ENCODE measurements at places on chromosomes 7 and 10.

DNA sequence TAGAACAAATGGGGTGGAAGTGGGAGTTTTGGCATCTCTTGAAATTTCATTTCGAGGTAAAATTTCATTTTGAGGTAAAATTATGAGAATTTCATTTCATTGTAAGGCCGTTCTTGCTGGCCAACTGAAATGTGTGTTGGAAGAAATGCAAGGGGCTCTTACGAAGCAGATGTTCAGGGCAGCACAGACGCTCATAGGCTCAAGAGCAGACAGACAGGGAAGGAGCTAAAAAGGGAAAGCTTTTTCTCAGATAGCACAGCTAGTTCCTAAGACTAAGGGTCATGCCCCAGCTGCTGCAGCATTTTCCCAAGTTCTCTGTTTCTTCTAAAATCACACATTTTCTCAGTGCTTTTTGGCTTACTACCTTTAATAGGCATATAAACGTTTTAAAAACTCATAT lies 65.1 kb upstream of the SFMBT2 start:
- DNase-seq, result no peak

- DNase-seq, result no peak
Observed at GRCh38 chr7:18290223-18290622, 205.3 kb upstream of the HDAC9 start.

- no peak for DNase-seq
Observed at GRCh38 chr7:96097835-96098234, 224.1 kb downstream of the SLC25A13 start.

- DNase-seq, result peak; percentile 25
Observed at GRCh38 chr7:157394246-157395191, 57.7 kb downstream of the DNAJB6 start.

- no peak for DNase-seq
Observed at GRCh38 chr7:158049271-158049670, 538.4 kb downstream of the PTPRN2 start.

DNA sequence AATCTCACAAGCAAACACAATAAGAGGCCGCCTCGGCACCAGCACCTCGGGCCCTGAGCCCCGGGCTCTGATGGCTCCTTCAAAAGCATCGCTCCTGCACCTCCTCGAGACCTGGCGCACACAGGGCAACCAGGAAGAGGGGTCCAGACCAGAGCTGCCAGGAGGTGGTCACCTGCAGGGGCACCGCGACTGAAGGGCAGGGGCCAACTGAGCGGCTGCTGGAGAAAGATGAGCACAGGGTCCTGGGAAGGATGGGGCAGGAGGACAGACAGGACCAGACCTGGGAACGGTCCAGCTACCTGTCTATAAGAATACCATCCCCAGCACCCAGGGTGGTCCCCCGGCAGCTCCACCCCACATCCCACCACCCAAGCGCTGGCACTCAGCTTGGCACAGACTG lies 20.8 kb downstream of the MAD1L1 start:
- no peak for DNase-seq

- no peak for DNase-seq
Observed at GRCh38 chr10:117450940-117451339, 75.7 kb upstream of the PDZD8 start.

DNA sequence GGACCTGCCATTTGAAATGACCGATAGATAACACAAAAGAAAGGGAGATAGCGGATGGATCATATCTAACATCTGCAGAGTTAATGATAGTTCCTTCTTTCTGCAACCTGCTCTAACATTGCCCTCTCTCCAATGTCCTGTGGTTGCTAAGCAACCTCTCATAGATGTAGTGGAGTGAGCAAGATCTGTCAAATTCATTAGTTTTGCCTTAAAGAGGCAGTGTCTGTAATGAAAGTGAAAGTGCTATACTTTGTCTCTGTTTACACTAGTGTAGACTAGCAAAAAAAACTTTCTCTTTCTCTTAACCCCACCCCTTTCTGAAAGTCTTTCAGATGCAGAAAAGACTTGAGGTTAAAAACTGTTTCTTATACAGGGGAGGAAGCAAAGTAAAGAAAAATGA lies 1196.9 kb downstream of the SORCS3 start:
- DNase-seq, result peak; percentile 1

GRCh38 chr7:142890874-142891485 lies 5.4 kb upstream of the TRPV6 start:
- DNase-seq, result no peak

GRCh38 chr7:14377646-14378266 lies 388.3 kb upstream of the ETV1 start:
- no peak for DNase-seq

DNA sequence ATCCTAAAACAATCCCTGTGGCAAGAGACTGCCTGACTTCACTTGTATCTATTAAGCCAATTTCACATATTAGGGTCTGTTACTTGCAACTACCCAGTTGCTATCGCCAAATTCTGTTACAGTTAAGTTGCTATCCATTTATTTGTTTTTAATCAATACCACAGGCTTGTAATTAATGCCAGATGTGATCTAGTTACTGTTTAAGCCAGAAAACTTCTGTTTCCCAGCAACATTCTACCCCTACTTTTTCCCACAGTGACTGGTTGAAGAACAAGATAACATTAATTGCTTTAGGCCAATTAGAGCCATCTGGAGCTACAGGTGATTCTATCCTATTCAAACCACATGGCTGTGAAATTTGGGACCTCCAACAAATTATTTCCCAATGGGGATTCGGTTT lies 131.3 kb downstream of the ALOX5 start:
- DNase-seq, result no peak

- DNase-seq, result peak; percentile 32
Observed at GRCh38 chr7:106864298-106865081, 592 bp upstream of the PIK3CG start.

DNA sequence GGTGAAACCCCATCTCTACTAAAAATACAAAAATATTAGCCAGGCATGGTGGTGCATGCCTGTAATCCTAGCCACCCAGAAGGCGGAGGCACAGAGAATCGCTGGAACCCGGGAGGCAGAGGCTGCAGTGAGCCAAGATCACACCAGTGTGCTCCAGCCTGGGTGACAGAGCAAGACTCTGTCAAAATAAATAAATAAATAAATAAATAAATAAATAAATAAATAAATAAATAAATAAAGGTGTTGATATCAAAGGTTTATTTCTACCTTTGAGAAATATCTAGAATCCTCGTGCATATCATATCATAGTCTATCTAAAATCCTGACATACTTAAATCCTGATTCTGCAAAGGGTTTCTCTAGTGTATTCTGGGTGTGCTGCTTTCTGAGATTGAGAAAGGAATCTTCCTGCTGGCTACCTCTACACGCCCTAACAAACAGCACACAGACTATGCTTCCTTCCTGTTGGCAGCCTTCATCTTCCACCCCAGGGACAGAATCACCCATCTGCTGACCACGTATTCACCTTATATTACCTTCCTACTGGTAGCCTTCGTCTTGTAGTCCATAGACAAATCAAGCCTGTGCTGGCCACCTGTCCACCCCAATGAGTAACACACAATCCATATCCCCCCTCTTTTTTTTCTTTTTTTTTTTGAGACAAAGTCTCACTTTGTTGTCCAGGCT lies 8.7 kb downstream of the ABLIM1 start:
- peak; percentile 32 for DNase-seq

GRCh38 chr7:55063633-55064032 lies 44.8 kb downstream of the EGFR start:
- DNase-seq, result peak; percentile 44

GRCh38 chr10:92121686-92122492 lies 169.0 kb downstream of the CPEB3 start:
- DNase-seq, result no peak

DNA sequence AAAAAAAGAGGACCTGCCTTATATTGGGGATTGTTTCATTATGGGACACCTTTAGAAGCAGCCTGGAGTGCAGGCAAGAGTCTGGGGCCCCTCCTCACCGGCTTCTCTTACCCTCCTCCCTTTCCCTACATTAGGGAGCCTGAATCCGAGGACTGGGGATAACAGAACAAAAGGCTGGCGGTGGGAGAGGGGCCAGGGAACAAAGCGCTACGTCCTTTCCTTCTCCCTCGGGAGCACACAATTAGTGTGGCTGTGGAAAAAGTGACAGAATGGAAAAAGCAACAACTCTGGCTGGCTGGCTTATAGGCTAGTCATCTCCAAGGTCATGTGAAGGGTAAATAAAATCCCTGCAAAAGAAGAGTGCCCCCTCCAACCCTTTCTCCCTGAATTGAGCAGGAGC lies 74.7 kb downstream of the LSM5 start:
- no peak for DNase-seq

- no peak for DNase-seq
Observed at GRCh38 chr7:15925608-15926007, 239.1 kb upstream of the MEOX2 start.

DNA sequence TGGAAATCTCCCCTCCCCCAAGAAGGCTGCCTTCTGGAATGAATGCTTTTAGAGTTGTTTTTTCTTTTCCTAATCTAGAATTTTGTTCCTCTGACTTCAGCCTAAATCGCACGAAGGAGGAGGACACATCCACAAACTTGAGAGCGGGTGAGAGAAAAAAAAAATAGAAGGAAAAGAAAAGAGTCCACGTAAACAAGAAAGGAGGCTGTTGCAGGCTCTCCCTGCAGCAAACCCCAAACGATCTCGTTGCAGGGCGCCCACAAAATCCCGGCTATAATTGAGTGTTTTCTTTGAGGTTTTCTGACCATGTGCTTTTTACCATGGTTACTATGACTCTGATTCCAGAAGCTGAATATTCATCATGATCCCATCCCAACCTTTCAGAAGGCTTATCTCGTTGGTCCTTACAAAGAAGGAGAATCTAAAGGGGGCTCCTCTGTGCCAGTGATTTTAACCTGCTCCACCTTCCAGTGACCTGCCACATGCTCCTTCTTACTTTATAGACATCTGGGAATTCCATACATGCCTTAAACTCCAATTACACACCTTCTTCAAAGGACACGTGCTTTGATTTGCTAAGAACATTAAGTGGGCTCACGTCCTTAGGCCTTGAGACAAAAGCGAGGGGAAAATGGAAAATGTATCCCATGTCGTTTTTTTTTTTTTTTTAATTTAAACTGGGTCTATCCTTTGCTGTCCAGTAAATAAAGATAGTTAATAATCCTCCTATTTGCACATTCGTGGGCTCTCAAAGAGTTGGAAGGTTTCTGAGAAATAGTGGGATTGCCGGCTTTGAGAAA lies 5.8 kb downstream of the TWIST1 start:
- no peak for DNase-seq

DNA sequence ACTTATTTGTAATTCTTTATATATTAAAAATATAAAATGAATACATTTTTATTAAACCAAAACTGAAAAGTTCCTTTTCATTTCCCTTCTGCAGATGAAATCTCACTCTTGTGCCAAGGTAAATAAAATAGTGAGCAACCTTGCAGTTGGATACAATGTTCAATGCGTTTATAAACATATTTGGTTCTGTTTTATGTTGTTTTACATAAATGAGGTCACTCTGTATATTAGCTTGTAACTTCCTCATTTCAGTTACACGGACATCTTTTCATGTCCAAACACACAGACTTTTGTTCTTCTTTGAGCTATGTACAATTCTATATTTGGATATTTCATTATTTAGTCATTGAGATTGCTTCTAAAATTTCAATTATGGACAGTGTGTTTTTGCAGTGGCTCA lies 107.7 kb downstream of the BBS9 start:
- DNase-seq, result no peak

- DNase-seq, result no peak
Observed at GRCh38 chr7:148856578-148856881, 27.6 kb downstream of the EZH2 start.

DNA sequence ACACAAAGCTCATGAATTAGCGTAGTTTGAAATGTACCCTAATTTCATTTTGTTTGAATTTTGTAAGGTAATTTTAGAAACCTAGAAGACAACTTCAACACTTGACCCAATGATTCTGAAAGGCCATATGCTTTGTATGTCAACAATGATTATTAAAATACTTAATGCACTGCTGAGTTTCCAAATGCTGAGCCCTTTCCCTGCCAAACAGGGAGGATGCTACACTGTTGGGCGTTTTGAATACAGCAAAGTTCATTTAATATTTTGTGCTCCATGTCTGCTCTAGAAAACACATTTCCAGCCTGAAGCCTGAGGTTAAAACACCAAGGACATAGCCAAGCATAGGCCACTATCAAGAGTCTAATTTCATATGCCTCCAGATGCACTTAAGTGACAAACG lies 99.8 kb downstream of the ICA1 start:
- no peak for DNase-seq

- DNase-seq, result no peak
Observed at GRCh38 chr10:43119416-43120115, 18.7 kb upstream of the CSGALNACT2 start.

DNA sequence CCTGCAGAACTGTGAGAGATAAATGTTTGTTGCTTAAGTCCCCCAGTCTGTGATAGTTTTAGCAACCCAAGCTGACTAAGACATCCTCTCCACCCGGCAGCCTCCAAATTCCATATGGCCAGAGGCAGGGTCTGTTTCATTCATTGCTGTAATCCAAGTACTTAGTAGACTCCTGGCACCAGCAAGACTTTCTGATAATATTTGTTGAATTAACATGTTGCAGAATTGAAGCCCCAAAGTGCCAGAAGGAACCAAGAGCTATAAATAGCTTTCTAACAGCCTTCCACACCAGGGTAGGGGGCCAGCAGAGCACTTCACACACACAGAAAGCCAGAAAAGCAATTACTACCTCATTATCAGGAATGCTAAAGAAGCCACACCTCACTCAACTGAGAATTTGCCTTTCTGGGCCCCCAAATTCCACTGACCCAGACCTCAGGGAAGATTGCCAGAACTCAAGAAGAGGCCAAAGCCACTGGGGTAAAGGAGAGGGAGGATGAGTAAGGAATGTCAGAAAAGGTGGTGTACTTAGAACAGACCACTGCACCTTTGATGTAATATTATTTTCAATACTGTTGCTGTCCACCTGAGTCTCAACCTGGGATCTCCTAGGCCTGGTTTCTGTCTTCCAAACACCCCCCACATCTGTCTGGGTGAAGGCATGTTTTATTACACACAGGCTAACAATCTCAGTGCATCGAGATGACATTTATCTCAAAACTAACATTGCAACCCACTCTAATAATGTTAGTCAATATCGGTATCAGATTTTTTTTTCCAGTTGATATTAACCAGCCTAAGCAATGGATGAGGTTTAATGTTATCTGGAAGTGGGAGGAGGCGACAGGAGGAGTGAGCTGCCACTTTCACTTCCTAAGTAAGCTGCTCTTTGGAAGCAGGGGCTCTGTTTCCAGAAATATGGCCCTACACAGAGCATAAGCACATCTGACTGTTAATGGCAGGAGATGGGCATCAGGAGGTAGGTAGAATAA lies 5.5 kb downstream of the NOD1 start:
- peak; percentile 50 for DNase-seq

All from lung microvascular endothelial cell (primary cell).